Activated T-helper 9 cell treated with anti-CD3 and anti-CD28 coated beads, Interleukin-2, amount 50 U/mL, for 16 hours (primary cell): ENCODE measurements at places on chromosomes 4 and X.

DNA sequence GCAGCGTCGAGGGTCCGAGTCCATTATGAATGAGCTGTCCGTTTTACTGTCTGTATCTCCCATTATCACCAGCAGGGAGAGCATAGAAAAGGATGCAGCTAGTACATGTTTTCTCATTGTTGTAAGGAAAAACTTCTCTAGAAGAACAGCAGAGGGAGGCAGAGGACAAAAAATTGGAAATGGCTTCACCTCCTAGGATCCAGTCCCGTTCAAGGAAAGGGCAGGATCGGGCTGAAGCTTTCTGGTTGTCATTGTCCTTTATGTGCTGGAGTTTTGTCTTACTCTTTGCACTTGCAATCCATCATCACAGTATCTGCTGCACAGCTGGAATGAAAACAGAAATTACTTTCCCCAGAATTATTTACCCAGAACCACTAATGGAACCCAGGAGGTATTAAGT lies 14.7 kb downstream of the NDP start:
- no peak for DNase-seq

- no peak for DNase-seq
Measured at GRCh38 chr4:88960576-88960975, 96.4 kb downstream of the FAM13A start.

- DNase-seq, result no peak
Measured at GRCh38 chrX:136115904-136116297, 31.4 kb upstream of the FHL1 start.

GRCh38 chr4:107935246-107935645 lies 3.9 kb downstream of the CYP2U1 start:
- no peak for DNase-seq

DNA sequence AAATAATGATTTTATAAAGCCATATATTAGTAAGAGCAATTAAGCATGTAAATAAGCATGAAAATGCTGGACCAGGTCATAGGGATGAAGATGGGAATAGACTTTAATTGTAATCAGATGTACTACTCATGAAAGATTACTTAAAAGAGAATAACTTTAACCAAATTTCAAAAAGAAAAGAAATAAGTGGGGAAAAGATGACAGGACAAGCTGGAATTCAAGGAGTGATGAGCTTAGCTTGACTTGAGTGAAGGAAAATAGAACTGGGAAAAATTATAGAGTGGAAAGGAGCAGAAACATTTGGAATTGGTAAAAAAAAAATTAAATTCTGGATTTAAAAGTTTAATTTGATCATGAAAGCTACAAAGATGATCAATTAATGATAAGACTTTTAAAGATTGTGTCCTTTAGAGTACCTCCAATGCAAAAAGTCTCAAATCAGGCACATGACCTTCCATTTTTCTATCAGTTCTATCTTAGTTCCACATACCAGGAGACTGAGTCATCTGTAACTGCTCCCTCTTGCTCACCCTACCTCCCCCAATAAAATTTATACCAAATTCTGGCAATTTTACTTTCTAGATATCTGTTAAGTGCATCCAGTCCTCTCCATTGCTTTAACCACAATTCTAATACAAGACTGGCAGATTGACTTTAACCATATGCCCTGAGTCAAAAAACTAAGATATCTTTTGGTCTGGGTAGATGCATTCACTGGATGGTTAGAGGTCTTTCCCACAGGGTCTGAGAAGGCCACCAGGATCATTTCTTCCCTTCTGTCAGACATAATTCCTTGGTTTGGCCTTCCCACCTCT lies 56.4 kb upstream of the SLIT2 start:
- DNase-seq, result no peak

GRCh38 chrX:151359341-151359740 lies 37.7 kb upstream of the VMA21 start:
- DNase-seq, result no peak

DNA sequence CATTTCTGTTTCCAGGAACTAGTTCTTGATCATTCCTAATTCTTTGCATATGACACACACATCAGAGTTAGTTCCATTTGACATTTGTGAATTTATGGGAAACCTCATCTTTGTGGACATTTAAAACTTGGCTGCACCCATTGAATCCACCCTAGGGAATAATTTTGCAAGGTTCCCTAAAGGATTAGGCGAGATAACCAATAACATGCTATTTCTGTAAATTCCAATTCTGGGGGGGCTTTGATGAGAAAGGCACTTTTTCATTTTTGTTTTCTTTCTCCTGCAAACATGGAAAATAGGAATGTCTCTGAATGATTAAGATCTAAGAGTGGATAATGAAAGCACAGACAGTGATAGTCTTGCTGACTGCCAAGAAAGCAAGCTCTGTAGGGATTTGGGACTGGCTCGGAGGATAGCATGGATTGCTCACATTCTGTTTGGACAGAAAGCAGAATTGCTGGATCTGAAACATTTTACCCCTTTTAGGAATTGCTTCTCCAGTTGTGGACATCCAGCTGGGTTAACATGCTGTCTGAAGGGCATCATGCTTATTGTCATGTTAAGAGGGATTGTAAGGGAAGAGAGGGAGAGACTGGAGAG lies 145.1 kb downstream of the NHS start:
- DNase-seq, result no peak

GRCh38 chr4:80507077-80507476 lies 171.5 kb downstream of the CFAP299 start:
- DNase-seq, result no peak

GRCh38 chrX:1909419-1910206 lies 294.8 kb downstream of the ASMT start:
- DNase-seq, result no peak

GRCh38 chr4:68810919-68811318 lies 4.9 kb upstream of the UGT2B10 start:
- DNase-seq, result no peak

GRCh38 chr4:121477079-121477478 lies 96.3 kb upstream of the QRFPR start:
- DNase-seq, result no peak

DNA sequence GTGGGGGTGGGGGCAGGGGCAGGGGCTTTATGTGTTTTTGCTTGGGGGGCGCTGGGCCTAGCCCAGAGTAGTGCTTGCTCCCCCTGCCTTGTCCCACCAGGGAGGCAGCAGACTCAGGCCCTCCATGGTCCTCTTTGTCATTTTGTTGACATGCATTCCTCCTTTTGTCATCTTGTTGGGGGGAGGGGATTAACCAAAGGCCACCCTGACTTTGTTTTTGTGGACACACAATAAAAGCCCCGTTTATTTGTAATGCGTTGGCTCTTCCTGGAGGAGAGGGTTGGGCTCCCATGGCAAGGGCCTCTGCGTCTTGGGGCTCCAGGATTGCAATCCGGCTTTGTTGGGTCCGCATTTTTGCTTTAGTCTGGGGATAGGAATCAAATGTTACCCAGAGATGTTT lies 2.2 kb downstream of the EMD start:
- DNase-seq, result no peak
